ENCODE measurements at places on chromosomes 5 and 9. TPM values are rescaled to one million over a fixed set of nuclear protein-coding genes. Genes with fewer than 3 reads are reported as not detected.

DNA sequence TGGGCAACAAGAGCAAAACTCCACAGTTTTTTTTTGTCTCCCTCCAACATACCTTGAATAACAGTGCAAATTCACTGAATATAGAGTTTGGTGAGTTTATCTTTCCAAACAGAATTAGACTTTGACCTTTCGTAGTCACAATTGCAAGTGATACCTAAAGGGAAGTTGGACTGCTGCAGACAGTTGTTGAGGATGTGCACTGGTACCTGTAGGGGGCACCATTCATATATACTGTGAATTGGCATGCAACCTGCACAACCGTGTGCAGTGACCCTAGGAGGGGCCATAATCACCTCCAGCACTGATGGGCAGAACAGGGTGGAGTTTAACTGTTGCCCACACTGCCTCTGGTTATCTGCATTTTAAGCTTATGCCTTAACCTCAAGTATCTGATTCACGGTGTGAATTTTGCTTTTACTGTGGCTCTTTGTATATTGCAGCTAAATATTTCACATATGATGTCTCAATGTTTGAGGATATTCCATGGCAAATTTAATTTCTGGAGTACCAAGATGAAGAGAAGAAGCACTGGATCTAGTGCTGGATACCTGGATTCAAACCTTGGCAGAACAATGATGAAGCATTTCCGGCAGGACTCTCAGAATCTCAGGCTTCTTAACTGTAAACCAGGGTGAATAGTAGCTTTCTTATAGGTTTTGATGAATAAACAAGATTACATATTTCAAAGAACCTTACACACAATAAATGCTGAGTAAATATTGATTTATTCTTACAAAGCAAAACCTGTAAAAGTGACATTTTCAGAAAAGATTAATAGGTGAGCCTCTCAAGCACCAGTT lies 144.3 kb downstream of the ACTBL2 start:
- peak; percentile 5 for DNase-seq

DNA sequence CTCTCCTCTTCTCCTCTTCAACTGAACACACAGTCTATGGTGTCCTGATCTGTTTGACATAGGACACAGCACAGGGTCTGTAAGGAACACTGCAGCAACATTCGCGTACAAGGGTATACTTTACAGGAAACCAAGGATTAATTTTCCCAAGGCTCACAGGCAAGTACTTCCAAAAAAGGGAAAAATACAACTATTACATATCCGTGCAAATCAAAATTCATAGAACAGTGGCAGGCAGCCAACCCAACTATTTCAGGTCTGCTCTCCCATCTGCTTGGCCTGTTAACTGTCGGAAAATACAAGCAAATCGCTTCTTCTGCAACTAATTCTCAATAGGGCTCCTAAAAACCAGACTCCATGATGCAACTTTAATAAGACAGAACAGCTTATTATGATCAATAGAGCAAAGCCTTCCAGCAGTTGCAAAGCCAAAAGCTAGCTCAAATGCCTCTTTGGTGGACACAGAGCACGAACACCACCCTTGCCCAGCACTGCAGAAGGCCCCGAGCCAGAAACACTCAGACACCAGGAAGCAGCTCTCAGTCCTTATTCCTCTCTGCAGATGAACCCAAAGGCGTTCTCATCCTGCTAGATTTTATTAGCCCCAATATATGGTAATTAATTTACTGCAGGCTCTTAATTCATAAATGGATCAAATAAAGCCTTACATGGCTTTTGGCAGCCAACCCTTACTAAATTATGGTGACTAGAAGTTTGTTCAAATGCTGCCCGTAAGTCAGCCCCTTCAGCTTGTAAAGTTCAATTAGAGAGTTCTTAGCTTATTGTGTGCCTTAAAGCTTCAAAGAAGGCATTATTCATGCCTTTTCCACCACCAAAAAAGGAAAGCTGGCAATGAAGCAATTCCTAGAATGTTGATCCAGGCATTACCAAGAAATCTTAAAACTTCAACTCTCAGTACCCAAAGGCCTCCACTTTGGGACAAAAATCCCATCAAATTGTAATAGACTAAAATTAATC lies 68.8 kb downstream of the ZNF608 start:
- no peak for DNase-seq

- no peak for DNase-seq
Observed at GRCh38 chr5:168601972-168602371, 22.8 kb upstream of the PANK3 start.

- DNase-seq = no peak
Observed at GRCh38 chr5:117794847-117795246, 1193.5 kb downstream of the DTWD2 start.

GRCh38 chr9:136043441-136043991 lies 51.6 kb downstream of the NACC2 start:
- DNase-seq = no peak

- no peak for DNase-seq
Observed at GRCh38 chr5:179716286-179716685, 16.3 kb upstream of the MAML1 start.

- no peak for DNase-seq
Observed at GRCh38 chr5:77355080-77355479, 137.0 kb downstream of the WDR41 start.

- no peak for DNase-seq
Observed at GRCh38 chr9:129428864-129429577, 191.9 kb downstream of the C9orf50 start.

DNA sequence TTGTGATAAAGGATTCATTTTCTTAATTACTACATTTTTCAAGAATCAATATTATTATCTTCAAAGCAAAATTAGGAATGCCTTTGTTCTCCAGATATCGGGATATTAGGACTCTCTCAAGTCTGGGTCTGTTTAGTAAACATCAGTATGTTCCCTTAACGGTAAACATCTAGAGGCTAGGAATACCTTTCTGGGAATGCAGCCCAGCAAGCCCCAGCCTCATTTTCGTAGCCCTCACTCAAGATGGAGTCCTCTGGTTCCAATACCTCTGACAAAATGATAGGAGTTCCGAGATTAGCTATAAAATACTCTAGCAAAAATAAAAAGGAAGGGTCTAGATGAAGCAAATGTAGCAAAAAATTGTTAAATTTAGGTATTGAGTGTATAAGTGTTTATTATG lies 84.5 kb downstream of the TEX10 start:
- DNase-seq = no peak

- DNase-seq = no peak
Observed at GRCh38 chr5:171782332-171782966, 3.2 kb upstream of the SMIM23 start.

- DNase-seq = no peak
Observed at GRCh38 chr9:118094387-118094786, 390.2 kb downstream of the TLR4 start.

- DNase-seq = no peak
Observed at GRCh38 chr9:73038613-73039012, 85.8 kb upstream of the ALDH1A1 start.

GRCh38 chr5:125194883-125195282 lies 448.4 kb upstream of the ZNF608 start:
- DNase-seq = no peak

GRCh38 chr5:59007460-59008063 lies 424.7 kb downstream of the RAB3C start:
- peak; percentile 15 for DNase-seq

DNA sequence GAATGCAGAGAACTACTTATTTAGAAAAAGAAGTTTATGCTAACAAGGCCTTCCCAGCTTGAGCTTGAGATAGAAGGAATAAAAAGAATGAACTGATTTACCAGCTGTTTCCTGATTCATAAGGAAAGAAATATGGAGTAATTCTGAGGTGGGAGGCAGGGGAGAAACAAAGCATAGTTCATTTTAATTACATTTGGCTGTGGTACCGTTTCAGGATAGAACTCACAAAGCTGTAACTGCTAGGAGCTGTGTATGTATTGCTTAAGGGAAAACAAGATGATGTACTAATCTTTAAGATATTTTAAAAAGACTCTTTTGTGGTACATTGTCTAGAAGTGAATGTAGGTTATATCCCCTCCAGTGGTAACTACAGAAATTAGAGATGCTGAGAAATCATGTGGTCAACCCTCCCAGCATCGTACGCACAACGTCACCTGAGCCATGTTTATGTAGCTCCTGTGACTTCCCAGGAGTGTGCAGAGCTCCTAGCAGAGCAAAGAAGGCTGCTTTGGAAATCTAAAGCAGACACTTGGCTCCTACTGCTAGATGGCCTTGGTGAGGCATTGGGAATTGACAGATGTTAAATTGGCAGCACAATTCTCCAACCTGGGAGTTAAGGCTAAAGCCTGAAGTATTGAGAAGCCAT lies 208.3 kb upstream of the VLDLR start:
- DNase-seq = no peak

DNA sequence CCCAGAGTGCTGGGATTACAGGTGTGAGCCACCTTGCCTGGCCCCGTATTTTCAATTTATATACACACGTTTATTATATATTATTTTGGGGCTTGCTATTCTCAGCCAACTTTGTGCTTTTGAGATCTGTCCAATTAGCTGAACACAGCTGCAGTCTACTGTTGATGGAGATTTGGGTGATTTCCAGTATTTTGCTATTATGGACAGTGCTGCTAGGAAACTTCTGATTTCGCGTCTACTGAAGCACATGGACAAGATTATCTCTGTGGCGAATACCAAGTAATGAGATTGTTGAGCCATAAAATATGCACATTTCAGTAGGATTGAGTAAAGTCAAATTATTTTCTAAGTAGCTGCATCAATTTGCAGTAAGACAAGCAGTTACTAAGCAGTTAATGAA lies 1731.2 kb upstream of the CDH6 start:
- no peak for DNase-seq

- no peak for DNase-seq
Observed at GRCh38 chr5:10031817-10032216, 217.9 kb downstream of the ATPSCKMT start.

GRCh38 chr9:129138476-129139232 lies 27.4 kb downstream of the PTPA start:
- no peak for DNase-seq

The ADAMTS12 gene
- total RNA-seq = 0.17 TPM

The MTMR12 gene
- total RNA-seq = 26.3 TPM

The PTPDC1 gene
- 5.5 TPM for total RNA-seq

The SAPCD2 gene
- total RNA-seq = 0.09 TPM

The CYSRT1 gene
- 0.25 TPM for total RNA-seq

The ADGRV1 gene
- 0.22 TPM for total RNA-seq

The PCDHA8 gene
- total RNA-seq = not detected

The CDK7 gene
- total RNA-seq = 16.5 TPM
